ENCODE measurements at places on chromosomes 12 and 14.

DNA sequence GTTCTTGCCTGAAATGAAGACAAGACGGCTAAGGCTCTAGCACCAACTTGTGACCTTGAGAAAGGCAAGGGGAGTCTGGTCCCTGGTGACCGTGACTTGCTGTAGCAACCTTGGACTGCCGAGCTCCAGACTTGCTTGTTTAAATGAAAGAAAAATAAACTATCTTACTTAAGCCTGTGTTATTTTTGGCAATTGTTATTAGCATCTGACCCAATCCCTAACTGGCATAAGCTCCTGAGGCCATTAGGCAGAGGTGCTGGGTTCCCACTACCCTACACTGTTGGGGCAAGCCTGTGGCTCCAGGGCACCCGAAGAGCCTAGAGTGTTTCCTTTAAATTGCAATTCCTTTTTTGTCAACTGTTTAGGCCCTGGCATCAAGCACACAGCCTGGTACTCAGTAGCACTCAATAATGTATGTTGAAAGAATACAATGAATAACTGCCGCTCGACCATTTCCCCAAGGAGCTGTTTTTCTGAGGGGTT lies 106.9 kb upstream of the HIF1A start:
- no peak for DNase-seq

- DNase-seq: no peak
These were observed 2.7 kb upstream of the BEST3 start for GRCh38 chr12:69701826-69702225.

DNA sequence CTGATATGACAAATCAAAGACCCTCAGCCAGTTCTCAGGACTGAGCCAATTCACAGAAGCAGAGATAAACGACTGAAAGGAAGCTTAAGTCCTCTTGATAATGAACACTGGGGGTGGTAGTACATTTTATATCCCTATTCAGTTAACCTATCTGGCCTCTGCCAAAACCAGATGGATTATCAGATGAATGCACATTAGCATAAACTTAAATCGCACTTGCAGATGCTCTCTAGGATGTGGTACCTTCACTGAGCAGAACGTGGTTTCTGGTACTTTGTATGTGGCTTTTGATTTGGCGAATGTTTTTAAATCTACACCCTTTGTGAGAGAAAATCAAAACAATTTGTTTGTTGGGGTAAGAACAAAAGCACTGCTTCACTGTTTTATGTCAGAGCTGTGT lies 21.1 kb upstream of the TAS2R14 start:
- no peak for DNase-seq

- DNase-seq: no peak
These were observed 3.4 kb upstream of the SLCO1A2 start for GRCh38 chr12:21337959-21338744.

Data from esophagus squamous epithelium (tissue), 5 donors.